ENCODE measurements at places on chromosomes 6 and 20.

GRCh38 chr20:5844063-5844681, 94.0 kb downstream of the SHLD1 start:
- no peak for DNase-seq

DNA sequence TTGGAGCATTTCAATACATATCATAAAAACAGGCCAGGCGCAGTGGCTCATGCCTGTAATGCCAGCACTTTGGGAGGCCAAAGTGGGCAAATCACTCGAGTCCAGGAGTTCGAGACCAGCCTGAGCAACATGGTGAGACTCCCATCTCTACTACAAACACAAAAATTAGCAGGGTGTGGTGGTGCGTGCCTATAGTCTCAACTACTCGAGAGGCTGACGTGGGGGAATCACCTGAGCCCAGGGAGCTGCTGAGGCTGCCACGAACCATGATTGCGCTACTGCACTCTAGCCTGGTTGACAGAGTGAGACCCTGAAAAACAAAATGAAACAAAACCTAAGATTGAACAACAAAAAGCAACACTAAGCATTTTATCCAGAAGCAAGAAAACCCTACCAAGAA, 47.2 kb downstream of the BACH2 start:
- DNase-seq: no peak

- DNase-seq: no peak
Observed at GRCh38 chr20:12023194-12023795, 105.6 kb downstream of the BTBD3 start.

GRCh38 chr20:60097285-60097684, 139.1 kb downstream of the CDH26 start:
- DNase-seq: no peak

- DNase-seq: no peak
Observed at GRCh38 chr6:157273756-157274470, 49.4 kb downstream of the TMEM242 start.

- DNase-seq: no peak
Observed at GRCh38 chr6:5507131-5507681, 245.9 kb downstream of the FARS2 start.

GRCh38 chr6:125930765-125931418, 25.7 kb upstream of the HINT3 start:
- no peak for DNase-seq

DNA sequence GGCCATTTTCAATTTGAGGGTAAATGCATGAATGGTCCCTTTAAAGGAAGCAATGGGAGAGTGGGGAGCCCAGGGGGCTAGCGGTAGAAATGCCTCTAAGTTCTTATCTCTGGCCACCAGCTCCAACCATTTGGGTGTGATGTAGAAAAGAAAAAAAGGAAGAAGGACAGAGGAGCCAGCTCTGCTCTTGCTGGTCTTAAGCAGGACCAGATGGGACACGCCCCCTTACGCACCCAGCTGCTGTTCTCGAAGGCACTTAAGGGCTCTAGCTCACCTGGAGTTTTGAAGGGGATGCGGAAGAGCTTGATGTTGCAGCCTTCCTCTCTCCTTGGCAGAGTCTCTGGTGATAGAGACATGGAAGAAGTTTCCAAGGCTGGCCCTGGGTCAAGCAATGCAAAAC, 59.5 kb upstream of the RNF144B start:
- DNase-seq: no peak

GRCh38 chr20:17848249-17849048, 120.1 kb downstream of the SNX5 start:
- DNase-seq: no peak

- no peak for DNase-seq
Observed at GRCh38 chr6:300026-300425, 7.7 kb downstream of the DUSP22 start.

GRCh38 chr6:51839726-51840374, 247.6 kb downstream of the PKHD1 start:
- no peak for DNase-seq

DNA sequence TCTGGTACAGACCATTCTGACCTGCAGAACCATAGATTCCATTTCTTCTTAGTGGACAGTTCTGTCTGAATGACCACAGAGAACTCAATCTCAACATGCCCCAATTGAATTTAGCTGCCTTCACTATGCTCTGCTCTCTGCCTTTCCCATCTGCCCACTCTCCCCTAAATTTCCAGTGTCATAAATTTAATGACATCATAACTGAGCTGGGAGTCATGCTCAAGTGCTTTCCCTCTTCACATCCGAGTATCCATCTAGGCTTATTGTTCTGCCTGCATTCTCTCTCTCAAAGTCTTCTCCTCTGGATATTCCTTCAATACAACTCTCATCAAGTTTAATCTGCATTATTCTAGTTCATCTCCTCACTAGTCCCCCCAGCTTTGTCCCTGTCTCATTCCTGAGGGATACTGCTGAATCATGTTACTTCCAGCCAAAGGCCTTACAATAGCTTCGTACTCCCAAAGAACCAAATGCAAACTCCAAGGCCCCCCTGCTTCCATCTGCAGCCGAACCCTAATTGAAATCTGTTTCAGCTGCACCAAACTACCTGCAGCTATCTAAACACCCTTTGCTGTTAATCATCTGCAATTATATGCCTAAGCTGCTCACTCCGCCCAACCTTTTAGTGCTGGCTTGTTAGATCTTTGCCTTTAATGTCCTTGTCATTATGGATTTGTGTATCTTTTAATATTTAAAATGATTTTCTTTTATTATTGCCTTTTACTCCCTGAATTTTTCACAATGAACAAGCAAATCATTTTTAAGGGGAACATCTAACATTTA, 46.1 kb downstream of the SLC35B3 start:
- no peak for DNase-seq

- DNase-seq: no peak
Observed at GRCh38 chr20:6975311-6975710, 207.8 kb downstream of the BMP2 start.

DNA sequence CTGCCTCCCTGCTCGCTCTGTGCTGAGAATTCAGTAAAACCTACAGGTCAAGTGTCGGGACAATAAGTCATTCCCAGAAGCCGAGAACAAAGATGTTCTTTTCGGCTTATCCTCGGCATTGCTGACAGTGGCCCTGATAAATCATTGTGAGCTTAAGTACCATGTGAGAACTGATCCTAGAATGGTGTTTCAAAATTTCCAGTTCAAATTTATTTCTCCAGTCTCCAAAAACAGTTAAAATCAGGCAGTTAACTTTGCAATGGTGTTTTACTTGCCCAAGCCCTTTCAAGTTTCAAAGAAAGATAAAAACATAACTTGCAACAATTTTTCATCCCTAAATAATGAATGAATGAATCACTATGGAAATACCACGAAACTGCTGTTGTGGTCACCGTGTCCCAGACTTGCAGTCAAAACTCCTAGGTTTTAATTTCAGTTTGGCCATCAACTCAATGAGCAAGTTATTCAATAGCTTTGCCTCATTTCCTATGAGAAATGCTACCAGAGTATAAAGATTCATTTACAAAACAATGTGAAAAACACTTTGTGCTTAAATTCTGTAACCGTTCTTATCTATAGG, 4.3 kb downstream of the ATP5F1E start:
- no peak for DNase-seq

DNA sequence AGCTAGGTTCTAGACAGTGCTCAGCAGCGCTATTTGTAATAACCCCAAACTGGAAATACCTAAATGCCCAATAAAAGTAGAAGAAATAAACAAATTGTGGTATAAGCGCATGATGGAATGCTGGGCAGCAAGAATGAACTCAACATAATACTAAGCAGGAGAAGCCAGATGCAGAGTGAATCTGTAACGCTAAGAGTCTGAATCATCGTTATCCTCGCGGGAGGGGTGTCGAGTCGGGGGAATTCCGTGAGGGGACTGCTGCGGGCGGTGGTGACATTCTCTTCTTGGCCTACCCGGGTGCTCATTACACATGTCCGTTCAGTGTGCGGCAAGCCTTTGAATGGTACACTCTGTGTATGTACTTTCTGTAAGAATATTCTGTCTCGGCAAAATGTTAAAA, 83.7 kb downstream of the SULF2 start:
- no peak for DNase-seq

- DNase-seq: no peak
Observed at GRCh38 chr6:71181565-71181964, 107.0 kb upstream of the OGFRL1 start.

GRCh38 chr6:108321253-108321747, 26.4 kb downstream of the AFG1L start:
- no peak for DNase-seq

- DNase-seq: no peak
Observed at GRCh38 chr20:49381558-49382493, 100.6 kb downstream of the KCNB1 start.

- DNase-seq: no peak
Observed at GRCh38 chr6:168196385-168196860, 117.4 kb upstream of the FRMD1 start.
